Inflammatory macrophage treated with lipopolysaccharide for 1 hour (primary cell): ENCODE measurements at places on chromosomes 11 and 22.
A peak's percentile ranks its signal among the peaks of the same experiment; 100 is the strongest.

- peak; percentile 69 for DNase-seq
Measured at GRCh38 chr11:19938169-19938856, 222.0 kb downstream of the DBX1 start.

DNA sequence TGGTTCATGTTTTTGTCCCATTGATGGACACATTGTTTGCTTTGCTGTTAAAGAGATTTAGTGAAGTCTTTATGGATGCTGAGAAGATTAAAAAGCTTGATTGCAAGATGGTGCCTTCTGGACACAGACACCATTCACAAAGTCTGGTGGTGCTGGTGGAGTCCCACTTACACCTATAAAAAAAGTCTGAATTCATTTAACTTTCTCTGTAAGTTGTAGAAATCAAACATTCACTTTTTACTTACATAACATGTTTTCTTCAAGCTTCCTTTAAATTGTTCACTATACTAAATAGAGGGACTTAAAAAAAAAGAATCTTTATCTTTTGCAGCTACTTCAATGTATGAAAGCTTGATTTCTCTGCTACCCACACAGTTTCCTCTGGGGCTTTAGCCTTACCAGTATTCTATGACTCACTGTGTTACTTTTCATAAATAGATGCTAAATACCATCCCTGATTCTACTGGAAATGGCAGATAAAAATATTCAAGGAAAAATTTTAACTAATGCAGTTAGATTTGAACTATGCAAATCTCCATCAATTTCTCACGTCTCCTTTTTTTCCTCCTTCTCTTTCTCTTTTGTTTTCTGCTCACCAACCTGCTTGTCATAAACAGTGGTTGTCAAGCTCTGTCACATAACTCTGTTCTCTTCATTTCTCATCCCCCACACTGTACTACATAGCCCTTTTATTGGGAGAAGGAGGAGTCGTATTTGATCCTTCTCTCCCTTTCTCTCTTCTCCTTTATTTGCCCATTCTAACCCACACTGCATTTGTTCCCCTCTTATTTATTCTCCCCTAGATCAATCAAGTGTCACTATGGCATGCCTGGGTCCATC, 89.7 kb downstream of the FAM76B start:
- peak; percentile 48 for DNase-seq

- peak; percentile 86 for DNase-seq
Measured at GRCh38 chr22:17753401-17753989, 20.8 kb downstream of the BID start.

- no peak for DNase-seq
Measured at GRCh38 chr11:33588056-33588455, 112.6 kb downstream of the C11orf91 start.

GRCh38 chr22:48098921-48099245, 1336.4 kb downstream of the TBC1D22A start:
- no peak for DNase-seq

- DNase-seq: no peak
Measured at GRCh38 chr11:102900346-102900745, 25.6 kb upstream of the MMP12 start.

GRCh38 chr22:37931893-37932389, 21.5 kb downstream of the C22orf23 start:
- DNase-seq: no peak

DNA sequence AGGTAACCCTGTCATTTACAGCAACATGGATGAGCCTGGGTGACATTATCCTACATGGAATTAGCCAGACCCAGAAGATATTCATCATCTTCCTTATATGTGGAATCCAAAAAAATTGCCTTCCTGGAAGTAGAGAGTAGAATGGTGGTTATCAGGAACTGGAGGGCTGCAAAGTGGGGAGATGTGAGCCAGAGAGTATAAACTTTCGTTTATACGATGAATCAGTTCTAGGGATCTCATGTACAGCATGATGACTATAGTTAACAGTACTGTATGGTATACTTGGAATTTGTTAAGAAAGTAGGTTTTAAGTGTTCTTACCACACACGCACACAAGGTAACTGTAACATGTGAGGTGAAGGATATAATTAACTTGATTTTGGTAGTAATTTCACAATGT, 79.1 kb downstream of the TBC1D22A start:
- no peak for DNase-seq
